ENCODE measurements at places on chromosomes 6 and 20. TPM values are rescaled to one million over a fixed set of nuclear protein-coding genes. Genes with fewer than 3 reads are reported as not detected.

The PIGT gene
- 11.9 TPM for total RNA-seq

The KHDC1L gene
- total RNA-seq: not detected

The C2 gene
- 6.8 TPM for total RNA-seq

The THBD gene
- total RNA-seq: 18.0 TPM

The CNR1 gene
- total RNA-seq: 0.28 TPM

The GSTA2 gene
- not detected for total RNA-seq

The PLG gene
- not detected for total RNA-seq

The TREM1 gene
- total RNA-seq: 0.19 TPM

The PRDM13 gene
- total RNA-seq: not detected

Measured in regular cardiac myocyte (primary cell).